Activated CD8-positive, alpha-beta memory T cell treated with anti-CD3 and anti-CD28 coated beads for 4 hours (primary cell): ENCODE measurements at places on chromosomes 12 and 14.

GRCh38 chr12:48999371-49000131 is at the start of gene DDN:
Gene DDN, minus strand, starts transcription at chr12:48999375. Its CDS starts 88 bp downstream, at chr12:48999287.
- DNase-seq: no peak

DNA sequence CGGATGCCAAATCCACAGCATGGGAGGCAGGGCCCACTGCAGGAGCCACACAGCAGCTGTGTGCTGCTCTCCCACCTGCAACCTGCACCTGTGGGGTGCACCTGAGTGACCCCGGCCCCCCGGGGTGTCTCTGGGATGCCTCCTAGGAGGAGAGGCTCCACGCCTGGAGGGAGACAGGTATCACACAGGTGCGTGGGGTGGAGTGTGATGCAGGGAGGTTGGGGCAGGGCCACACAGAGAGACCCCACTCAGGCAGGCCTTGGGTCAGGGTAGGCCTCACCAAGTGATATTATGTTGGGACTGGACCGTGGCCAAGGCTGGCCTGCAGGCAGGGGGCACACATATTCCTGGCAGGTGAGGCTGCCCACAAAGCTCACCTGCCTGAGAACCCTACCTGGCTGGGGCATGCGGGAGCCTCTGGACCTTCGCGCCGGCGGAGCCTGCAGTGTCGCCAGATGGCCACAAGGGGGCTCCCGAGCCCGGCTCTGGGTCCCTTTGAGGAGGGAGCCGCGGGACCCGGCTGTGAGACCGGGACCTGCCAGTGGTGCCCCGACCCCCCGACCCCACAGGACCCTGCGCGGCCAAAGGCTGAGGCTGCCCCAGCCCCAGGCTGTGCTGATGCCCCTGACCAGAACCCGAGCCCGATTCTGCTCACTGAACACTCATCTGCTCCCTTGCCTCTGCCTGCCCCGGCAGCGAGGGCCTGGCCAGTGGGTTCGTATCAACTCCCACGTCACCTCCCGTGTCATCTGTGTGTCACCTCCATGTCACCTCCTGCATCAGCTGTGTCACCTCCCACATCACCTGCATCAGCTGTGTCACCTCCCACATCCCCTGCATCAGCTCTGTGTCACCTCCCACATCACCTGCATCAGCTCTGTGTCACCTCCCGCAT is 11.4 kb downstream of the TMEM121 start:
- peak; percentile 23 for DNase-seq

DNA sequence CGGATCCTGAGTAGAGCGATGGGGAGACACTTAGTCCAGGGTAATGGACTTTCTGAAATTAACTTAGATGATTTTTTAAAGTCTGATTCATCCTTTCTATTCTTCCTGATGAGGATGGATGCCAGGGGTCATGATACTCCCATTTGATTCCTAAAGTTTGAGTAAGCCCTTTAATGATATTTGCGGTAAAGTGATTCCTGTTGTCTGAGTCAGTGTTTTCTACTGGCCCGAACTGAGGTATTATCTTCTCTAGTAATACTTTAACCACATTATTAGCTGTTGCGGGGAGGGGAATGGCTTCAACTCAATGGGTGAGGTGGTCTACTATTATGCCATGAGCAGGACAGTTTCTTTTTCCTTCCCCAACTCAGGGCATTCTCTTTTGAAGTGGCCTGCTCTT is 111.6 kb downstream of the RIN3 start:
- no peak for DNase-seq

- DNase-seq: no peak
Observed at GRCh38 chr14:43872752-43873655, 634.1 kb downstream of the FSCB start.

DNA sequence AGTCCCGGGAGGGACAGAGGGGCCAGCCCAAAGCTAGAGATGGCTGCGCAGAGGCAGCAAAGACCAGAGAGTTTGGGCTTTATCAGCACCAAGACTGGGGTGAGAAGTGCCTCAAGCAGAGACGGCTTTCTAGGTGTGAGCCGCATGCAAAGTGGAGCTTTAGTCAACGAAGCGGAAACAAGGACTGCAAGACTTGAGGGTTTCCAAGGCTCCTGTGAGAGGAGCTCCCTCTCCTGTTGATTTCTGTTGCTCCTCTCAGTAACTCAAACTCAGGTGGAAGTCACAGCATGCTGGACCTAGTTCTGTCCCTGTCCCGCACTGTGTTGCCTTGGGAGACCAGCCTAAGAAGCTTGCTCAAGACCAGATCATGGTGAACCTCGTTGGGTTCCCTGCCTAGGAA is 327.8 kb downstream of the MED13L start:
- no peak for DNase-seq

- DNase-seq: no peak
Observed at GRCh38 chr12:128420163-128420562, 153.2 kb downstream of the TMEM132C start.

DNA sequence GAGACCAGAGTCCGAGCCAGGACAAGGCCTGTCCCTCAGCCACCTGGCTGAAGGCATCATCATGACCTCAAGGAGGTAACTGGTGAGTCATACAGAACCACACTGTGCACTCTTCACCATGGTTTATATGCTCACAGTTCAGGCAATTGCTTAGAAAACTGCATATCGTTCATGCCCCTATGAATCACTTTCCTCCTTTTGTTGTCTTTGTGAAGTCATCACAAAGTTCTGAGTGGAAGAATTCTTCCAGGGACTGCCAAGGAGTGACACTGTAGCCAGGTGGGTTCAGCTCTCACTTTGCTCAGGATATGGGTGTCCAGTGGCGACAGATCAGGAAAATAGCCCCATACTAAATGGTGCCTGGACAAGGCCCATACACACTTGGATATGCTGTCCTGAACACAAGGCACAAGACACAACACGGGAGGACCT is 92.5 kb downstream of the DPF3 start:
- DNase-seq: no peak

DNA sequence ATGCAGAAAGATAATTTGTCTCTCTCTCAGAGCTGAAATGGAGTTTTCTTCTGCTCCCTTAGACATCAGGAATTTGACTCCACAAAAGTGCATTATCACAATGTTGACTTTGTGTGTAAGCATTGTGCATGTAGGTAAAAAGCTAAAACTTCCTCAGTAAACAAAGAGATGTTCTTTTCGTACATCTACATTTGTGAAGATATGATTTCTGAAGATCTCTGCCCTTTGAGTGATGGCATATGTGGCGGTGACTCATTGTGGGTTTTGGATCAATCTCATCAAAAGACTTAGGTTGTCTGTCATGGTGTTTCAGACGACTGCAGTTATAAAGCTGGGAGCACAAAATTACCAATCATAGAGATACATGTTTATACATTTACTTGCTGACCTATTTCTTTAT is 411.4 kb upstream of the LMO3 start:
- DNase-seq: no peak

DNA sequence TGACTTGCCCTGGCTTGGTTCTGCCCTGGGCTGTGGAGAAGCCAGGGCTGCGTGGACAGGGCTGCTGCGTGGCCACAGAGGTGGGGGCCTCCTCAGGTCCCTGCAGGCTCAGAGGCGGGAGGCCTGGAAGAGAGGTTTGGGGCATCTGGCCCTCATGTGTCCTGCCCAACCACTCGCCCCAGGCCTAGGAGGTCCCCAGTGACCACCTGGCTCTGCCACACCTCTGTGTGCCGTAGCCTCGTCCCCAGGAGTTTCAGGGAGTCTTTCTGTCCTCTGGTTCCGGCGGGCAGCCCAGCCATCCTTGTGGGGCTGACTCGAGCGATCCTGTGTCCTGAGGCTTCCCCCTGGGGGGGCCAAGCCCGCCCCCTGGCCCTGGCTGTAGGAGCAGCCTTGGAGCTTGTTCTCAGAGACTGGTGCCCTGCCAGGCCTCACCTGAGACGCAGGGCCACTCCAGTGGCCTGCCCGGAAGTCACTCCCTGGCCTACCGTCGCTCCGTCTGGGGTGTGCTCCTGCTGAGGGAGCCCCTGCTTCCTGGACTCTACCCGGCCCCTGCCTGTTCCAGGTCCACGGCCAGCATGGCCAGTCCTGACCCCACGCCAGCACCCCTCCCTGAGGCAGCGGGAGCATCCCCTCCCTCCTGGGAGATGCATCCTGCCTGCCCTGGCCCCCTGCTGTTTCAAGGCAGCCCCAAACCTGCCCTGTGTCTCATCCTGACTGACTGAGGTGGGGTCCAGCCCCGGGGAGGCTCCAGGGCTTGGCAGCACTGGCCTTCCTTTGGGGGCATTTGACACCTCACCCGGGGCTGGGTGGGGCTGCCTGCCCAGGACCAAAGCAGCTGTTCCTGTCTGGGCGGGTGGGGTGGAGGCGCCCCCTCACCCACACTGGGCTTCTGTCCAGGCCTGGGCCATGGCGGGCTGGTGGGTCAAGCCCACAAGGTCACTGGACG is 13.9 kb downstream of the ASPG start:
- DNase-seq: no peak
